CD4-positive, alpha-beta T cell treated with Interleukin-4 for 1 hour (primary cell): ENCODE measurements at places on chromosomes 11 and 22.
A peak's percentile ranks its signal among the peaks of the same experiment; 100 is the strongest.

DNA sequence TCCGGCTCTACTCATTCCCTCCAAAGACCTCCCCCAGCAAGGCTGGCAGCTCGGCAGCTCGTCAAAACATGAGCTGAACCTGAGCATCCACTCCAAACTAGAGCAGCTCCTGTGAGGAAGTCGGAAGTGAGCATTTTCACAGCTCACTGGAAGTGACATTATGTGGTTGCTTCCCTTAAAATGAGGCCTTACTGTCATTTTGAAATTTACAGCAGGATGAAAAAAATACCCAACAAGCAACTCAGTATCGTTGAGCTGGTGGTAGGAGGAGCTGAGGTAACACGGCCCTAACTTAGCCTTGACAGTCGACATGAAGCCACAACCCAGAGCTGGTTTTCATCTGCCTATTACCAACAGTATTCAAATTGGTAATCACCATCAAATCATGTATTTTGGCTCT lies 38.0 kb upstream of the ARFGAP3 start:
- peak; percentile 29 for DNase-seq

DNA sequence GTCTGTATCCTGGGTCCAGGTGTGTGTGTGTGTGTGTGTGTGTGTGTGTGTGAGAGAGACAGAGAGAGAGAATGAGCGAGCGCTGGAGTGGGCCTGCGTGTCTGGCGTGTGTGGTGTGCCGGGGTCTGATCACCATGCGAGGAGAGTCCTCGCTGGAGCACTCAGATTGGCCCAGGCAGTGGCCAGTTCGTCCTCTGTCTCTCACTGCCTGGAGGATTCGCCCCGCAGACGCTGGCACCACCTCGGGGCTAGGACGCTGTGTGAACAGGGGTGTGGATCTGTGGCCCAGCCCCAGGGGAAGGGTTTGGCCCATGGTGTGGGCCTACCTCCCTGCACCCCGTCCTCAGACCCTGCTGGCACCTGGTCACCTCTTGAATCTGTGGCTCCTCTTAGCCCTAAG lies 11.6 kb upstream of the CACNA1I start:
- no peak for DNase-seq

- no peak for DNase-seq
Measured at GRCh38 chr11:6303661-6304060, 16.6 kb downstream of the CAVIN3 start.

DNA sequence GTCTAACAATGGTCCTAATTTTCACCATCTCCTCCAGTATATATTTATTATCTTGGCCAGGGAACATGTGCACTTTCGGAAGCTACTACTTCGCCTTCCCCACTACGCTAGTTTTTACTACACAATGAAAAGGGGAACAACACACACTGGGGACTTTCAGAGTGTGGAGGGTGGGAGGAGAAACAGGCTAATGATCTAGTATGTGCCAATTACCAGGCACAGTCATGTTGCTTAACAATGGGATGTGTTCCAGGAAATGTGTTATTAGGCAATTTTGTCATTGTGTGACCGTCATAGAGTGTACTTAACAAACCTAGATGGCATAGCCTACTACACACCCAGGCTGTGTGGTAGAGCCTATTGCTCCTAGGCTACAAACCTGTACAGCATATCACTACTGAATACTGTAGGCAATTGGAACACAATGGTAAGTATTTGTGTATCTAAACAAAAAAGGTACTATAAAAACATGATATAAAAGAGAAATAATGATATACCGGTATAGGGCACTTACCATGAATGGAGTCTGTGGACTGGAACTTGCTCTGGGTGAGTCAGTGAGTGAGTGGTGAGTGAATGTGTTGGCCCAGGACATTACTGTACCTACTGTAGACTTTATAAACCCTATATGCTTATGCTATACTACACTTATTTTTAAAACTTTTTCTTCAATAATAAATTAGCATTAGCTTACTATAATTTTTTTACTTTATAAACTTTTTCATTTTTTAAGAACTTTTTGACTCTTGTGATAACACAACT lies 20.1 kb upstream of the CUL5 start:
- DNase-seq, result peak; percentile 8

GRCh38 chr11:19519912-19520641 lies 192.6 kb upstream of the NAV2 start:
- no peak for DNase-seq
